Thyroid gland (tissue), 4 donors: ENCODE measurements at places on chromosomes 16 and 17.

DNA sequence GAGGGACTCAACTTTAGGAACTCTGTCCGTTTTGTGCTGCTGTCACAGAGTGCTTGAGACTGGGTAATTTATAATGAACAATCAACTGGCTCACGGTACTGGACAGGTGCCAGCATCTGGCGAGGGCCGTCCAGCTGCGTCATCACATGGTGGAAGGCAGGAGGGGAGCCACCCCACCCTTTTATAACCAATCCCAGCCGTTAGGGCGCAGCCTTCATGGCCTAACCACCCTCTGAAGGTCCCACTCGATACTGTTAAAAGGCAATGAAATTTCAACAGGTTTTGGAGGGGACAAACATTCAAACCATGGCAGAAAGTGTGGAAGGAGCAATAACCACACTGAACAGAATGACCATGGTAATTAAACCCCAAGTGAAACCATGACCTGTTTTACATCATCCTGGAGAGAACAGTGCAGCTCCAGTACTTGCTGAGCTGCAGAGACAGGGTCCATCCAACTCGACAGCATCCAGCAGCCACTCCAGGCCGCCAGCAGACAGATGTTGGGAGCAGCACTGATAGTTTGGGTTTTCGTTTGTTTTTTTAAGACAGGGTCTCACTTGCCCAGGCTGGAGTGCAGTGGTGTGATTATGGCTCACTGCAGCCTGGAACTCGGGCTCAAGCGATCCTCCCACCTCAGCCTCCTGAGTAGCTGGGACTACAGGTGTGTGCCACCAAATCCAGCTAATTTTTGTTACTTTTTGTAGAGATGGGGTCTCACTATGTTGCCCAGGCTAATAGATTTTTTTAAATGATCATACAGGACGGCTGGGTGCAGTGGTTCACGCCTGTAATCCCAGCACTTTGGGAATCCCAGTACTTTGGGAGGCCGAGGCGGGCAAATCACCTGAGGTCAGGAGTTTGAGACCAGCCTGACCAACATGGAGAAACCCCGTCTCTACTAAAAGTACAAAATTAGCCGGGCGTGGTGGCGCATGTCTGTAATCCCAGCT lies 11.0 kb downstream of the CHMP6 start:
- peak; percentile 58 for DNase-seq

DNA sequence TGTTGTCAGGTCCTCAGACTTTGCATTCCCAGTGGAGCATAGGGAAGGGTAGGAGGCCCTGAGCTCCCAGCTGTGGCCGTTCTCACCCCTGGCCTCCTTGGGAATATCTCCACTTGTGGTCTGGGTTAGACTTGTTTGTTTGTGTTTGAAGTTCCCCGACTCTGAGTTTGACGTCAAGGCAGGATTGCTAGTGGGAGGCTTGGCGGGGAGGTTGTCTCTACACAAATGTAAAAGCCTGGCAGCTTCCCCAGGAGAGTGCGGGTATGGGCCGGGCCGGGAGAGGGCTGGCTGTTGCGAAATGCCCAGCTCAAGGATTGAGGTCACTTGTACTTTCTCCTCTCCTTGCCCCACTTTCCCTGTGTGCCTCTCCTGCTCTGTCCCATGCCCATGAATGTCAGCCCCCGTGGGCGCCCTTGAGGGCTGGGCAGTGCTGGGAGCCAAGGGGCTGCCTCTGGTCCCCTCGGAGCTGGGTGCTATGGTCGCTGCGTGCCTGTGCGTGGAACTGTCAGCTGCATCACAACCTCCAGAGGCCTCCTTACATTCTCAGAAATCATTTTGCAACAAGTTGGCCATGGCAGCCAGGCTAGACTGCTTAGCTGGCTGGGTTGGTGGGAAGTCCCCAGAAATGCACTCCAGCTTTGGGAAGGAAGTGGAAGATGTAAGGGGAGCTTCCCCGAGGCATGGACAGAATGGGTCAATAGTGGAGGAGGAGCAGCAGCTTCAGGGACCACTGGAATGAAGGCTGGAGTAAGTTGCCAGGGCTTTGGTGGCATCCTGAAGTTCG lies 84.3 kb downstream of the KSR1 start:
- DNase-seq, result peak; percentile 88

GRCh38 chr17:52395308-52395707 lies 236.8 kb upstream of the CA10 start:
- no peak for DNase-seq

GRCh38 chr17:51036084-51036483 lies 84.6 kb downstream of the SPAG9 start:
- DNase-seq, result no peak

GRCh38 chr17:73066148-73066884 lies 26.2 kb downstream of the SLC39A11 start:
- DNase-seq, result no peak

DNA sequence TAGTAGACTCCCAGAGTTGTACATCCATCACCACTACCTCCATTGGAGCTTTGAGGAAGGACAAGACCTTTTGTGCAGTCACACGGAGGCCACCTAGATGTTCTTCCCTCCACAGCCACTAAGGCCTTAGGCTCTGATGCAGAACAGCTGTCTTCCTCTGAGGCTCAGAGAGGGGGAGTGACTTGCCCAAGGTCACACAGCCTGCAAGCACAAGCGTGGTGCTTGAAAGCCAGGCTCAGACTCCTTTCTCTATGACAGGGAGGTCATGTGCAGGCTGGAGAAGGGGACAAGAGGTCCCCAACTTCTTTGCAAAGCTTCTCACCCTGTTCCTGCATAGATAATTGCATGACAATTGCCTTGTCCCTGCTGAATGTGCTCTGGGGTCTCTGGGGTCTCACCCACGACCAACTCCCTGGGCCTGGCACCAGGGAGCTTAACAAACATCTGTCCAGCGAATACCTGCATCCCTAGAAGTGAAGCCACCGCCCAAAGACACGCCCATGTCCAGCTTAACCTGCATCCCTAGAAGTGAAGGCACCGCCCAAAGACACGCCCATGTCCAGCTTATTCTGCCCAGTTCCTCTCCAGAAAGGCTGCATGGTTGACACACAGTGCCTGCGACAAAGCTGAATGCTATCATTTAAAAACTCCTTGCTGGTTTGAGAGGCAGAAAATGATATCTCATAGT lies 12.7 kb downstream of the SCGB1C2 start:
- no peak for DNase-seq

DNA sequence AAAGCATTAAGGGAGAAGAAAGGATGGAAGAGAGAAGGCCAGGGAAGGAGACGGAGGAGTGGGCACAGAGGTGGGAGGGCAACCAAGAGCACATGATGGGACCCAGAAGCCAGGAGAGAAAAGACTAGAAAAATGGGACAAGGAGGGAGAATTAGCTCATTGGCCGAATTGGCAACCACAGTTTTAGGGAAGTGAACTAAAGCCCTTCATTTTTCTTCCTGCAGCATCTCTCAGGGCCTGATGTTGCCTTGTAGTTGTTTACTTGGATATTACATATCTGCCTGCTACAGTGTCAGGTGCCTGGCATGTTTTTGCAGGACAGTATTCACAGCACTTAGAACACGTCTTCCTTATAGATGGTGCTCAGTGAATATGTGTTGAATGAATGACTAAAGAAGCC lies 19.0 kb downstream of the EMP2 start:
- no peak for DNase-seq

DNA sequence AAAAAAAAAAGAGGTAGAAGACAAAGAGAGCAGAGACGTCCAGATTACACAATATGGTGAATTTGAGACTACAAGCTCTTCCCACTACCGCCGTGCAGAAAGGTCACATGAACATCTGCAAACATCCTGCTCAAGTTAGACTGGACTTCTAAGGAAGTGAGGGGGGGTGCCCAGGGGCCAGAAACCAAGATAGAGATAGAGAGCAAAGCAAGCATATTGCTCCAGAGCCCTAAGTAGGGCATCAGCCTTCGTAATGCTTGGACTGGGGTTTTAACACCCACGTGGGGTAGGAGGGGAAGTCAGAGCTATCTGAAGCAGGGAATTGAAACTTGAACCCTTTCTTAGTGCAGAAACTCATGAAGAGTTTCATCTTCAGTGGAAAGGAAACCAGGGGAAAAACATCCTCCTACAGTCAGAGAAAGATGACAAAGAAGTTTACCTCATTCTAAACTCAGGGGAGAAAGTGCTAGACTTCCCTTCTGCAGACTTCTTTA lies 8.7 kb downstream of the CLEC19A start:
- no peak for DNase-seq

DNA sequence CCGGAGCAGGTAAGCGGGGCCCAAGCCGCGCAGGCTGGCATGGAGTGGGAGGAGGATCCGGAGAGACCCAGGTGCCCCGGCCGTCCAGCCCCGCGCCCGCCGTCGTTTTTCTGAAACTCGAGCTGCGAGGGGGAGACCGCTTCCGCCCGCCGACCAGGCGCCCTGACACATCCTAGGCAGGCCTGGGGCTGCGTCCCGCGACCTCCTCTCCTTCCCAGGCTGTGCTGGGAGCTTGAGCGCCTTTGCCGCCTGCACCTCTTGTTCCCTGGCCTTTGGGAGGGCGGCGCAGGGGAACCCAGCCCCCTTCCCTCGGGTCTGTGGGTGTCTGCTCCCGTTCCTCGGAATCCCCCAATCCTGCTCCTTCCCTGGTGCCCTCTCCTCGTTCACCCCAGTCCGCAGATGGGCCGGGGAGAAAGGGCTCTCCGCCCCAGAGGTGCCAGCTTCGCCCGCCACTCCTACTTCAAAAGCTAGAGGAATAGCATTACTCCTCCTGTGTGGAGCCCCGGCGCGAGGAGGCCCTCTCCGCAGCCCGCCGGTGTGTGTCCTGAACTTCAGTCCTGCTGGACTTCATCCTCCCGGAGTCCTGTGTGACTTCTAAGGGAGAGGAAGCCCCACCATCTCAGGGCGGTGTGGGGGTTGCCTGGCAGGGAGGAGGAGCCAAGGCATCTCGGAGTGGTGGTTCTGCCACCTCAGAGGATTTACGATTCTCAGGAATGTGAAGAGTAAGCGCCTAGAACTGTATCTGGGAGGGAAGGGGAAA lies 1.0 kb downstream of the NHERF1 start:
- DNase-seq, result peak; percentile 63

GRCh38 chr17:45940826-45941225 lies 46.5 kb downstream of the MAPT start:
- peak; percentile 76 for DNase-seq

DNA sequence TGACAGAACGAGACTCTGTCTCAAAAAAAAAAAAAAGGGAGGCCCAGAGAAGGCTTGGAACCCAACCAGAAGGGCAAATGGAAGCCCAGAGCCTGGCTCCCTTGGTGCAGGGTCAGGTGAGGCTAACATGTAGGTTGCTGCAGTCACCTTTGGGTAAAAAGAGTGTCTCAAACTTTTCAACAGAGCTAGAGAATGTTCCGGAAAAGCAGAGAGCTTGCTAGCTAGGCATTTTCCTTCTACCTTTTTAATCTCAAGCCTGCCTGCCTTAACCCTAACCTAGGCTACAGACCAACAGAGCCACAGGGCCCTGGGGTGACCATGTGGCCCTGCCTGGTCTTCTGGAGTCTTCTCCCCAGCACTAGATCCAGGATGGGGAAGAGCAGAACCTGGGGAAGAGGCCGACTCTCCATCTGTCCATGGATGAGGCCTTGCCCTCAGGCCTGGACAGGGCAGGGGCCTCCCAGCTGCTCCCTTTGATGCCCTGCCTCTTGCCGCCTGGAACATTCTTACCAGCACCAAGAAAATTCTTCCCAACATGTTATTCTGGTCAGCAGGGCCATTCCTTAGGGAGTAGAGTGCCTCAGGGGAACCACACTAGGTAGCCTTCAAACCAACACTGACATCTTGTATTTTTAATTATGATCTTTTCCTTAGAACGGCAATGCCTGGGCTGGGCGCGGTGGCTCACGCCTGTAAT lies 30.1 kb downstream of the SLC43A2 start:
- no peak for DNase-seq

GRCh38 chr17:59621771-59622170 lies 2.1 kb downstream of the CLTC start:
- no peak for DNase-seq

- DNase-seq, result no peak
Measured at GRCh38 chr16:66878067-66878466, 2.2 kb upstream of the PDP2 start.

- DNase-seq, result no peak
Measured at GRCh38 chr17:82055965-82056728, 4.4 kb downstream of the GPS1 start.

GRCh38 chr16:50371936-50372595 lies 3.3 kb upstream of the BRD7 start:
- no peak for DNase-seq

DNA sequence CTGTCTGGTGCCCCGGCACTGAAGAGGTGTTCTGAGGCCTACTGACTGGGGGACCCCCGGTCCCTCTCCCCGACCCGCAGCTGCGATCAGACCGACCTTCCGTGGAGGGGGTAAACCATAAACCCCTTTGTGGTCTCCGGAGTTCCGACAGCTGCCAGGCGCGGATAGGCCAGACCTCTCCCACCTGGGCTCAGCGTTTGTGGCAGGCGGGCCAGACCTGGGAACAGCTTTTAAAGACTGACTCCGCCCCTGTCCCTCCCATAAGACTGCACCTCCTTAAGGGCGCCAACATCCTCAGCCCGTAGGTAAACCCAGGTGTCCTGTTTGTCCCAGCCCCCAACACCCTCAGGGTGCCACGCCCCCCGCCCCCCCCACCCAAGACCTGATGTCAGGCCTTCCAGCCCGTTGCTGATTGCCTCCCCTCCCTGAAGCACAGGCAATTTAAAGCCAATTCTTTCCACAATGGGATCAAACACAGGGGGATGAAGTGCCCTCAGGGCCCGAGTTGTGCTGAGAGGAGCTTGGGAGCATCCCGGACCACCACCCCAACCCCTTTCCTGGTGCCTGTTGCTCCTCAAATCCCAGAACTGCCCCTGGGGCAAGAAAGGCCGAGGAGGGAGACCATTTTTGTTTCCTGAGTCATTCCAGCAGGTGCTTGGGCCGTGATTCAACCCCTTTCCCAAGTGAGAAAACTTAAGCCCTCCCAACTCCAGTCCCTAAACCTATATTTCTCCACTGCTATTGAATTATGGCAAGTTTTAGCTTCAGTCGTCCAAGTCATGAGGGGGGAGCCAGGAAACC lies at the start of gene SOX15:
TSS of gene SOX15 (minus strand) at position 204 of the 801 bp plus-strand sequence. CDS start 418 bp downstream, outside the sequence.
- no peak for DNase-seq

DNA sequence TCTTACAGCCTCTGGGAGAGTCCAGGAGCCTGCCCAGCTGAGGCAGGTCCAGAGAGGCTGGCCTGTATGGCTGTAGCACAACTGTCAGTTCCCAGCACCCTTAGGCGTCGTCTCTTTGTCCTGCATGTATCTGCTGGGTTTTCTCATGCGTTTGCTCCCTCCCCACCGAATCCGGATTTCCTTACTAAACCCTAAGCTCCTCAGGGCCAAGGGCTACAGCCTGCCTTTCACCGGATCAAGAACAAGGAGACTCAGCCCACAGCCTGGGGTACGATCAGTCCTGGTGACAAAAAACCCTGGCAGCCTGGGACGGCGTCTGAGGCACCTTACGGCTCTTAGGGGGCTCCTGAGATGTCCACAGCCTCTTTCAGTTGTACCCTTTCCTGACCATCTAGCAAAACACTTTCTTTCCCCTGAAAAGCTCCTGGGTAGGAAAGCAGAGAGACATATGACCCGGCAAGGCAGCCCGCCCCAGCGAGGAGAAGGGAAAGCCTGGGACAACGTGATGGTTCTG lies 12.2 kb downstream of the HIC1 start:
- DNase-seq, result no peak

DNA sequence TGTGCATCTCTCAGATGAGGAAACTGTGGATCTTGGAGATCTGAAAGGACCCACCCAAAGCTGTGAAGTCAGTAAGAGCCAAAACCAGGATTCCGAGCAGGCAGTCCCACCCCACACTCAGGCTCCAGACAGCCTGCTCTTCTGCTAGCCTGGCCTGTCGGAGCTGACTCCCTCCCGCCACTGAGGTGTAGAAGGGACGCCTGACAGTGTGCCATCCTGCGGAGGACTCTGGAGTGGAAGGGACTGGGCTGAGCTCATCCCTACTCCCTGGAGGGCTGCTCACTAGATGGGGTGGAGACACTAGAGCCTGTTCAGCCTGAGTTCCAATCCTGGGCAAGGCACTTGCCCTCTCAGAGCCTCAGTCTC lies 36.0 kb downstream of the WFDC1 start:
- DNase-seq, result no peak
